ENCODE measurements at places on chromosomes 3 and 15.

DNA sequence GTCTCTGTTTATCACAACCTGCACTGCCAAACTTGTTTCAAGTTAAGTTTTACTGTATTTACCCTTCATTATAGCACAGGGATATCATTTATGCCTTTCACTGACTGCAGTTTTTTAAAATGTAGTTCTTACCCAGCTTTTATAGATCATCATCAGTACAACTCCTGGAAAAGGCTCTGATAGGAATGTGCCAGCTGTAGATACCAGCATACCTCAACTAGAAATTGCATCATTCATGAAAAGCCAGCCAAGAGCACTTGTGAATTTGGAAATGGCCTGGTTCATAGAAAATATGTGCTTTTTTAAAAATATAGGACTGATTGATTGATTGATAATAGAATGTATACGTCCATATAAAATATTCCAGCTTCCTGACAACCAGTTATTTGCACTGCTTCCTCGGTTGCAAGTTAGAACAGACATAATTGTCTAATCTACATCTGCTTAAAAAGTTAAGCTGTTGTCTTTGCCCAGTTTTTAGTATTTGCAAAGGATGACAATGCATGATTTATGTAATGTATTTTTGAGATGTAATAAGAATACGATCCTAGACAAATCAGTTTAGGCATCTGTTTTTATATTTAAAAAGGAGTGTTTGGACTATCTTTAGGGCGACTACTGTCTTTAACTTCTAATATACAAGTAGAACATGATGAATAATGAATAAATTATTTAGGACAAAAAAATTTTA is 58.5 kb downstream of the DCUN1D1 start:
- no peak for DNase-seq

DNA sequence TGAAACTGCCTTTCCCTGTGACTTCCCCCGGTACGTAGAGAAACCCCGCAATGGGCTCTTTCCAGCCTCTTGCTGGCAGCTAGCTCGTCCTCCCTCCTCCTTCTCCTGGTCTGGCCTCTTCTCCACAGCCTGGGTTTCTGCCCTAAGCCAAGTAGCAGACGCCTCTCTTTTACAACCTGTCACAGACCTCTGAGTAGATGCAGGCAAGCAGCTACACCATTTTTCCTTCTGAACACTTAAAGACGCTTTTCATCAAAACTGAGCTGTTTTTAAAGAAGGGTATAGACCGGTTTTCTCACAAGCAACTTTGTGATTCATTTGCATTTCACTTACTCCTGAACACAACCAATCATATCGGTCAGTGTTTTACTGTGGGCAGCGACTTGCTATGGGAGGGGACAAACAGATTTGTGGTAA is 32.0 kb downstream of the ADAMTSL3 start:
- no peak for DNase-seq

DNA sequence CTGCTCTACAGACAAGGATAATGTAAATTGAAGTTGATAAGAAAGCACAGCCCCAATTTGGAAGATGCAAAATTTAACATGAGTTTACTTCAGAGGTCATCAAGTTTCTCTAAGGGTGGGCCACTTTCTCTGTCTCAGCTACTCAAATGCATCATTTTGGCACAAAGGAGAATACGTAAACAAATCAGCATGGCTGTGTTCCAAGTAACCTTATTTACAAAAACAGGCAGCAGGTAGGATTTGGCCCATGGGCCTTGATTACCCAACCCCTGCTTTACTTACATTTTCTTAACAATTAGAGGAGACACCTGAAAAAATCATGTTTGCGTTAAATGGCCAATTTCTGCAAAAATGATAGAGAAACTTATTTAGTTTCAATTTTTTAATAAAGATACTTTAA is 181.7 kb downstream of the GBE1 start:
- DNase-seq = no peak

GRCh38 chr3:143445118-143445517 is 325.5 kb downstream of the CHST2 start:
- no peak for DNase-seq

GRCh38 chr3:58623961-58624360 is 42.6 kb downstream of the FAM3D start:
- no peak for DNase-seq

- DNase-seq = no peak
Observed at GRCh38 chr15:45449916-45450867, 71.8 kb upstream of the GATM start.

DNA sequence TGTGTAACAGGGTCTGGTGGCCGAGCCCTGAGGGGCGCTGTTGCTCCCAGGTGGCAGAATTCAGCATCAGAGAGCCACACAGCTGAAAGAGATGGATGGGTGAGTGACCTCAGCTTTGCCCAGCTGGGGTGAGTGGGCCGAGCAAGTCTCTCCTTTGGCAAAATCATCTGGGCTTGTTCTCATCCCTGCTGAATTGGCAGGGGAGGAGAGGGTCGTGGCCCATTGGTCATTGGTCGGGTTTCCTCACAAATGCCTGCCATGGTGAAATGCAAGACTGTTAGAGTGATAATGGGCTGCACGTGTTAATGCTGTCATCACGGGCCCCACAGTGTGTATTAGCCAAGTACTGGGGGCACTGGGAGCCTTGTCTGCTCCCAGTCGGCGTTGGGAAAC is 15.9 kb downstream of the ABHD2 start:
- no peak for DNase-seq

- no peak for DNase-seq
Observed at GRCh38 chr3:149023951-149024350, 32.6 kb downstream of the GYG1 start.

DNA sequence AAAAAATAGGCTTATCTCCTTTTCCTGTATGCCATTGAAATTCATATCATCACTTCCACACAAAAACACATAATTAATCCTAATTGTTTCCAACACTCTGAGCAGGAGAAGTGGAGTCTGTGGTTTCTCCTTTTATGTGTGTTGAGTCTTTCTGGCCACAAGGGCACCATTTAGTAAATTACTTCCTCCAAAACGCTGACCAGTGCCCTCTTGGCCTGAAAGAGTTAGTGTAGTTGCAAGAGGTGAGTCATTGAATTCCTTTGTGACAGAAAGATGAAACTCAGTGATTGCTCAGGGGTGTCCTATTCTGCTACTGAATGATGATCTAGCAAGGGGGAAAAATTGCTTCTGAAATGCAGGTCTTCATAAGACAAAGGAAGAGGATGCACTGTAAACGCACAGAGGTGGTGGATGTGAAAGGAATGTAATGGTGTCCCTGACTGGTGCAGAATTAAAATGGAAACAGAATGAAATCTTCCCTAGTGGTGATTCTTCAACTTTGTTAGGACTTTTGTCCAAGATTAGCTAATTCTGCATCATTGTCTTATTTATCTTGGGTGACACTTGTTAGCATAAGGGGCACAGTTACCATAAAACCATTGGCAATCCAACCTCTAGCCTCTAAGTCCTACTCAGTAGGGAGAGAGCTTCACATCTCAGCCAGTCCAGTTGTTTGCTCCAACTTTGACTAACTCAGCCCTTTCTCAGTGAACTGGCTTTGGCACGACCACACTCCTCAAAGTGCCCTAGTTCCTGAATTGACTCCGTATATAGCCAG is 208.4 kb upstream of the NANOGP8 start:
- no peak for DNase-seq
